ENCODE measurements at places on chromosomes 6 and 20. TPM values are rescaled to one million over a fixed set of nuclear protein-coding genes. Genes with fewer than 3 reads are reported as not detected.

DNA sequence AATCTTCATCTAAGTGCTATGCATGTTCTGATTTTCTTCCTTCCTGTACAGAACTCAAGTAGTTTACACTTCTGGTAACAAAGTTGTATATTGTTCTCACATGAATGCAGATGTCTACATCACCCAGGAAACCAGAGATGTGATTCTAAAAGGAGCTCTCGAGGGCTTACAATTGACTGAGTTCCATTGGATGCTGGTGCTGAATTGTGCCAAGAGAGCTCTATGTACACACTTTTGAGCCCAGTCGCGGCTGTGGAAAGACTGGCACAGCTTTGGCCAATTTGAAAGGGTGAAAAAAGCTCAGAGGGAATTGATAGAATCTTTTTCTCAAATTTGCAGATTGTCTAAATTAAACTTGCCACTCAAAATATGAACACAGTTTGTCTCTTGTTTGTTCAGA lies 340.7 kb downstream of the LMBRD1 start:
- H3K27me3 ChIP-seq: no peaks in the 10 kb centered on the region
- H3K27ac ChIP-seq: no peak overlapping the region
- H3K4me3 ChIP-seq: no peak overlapping the region
- no peaks in the 10 kb centered on the region for H3K4me1 ChIP-seq
- DNase-seq: no peak
- no peaks in the 10 kb centered on the region for H3K36me3 ChIP-seq

DNA sequence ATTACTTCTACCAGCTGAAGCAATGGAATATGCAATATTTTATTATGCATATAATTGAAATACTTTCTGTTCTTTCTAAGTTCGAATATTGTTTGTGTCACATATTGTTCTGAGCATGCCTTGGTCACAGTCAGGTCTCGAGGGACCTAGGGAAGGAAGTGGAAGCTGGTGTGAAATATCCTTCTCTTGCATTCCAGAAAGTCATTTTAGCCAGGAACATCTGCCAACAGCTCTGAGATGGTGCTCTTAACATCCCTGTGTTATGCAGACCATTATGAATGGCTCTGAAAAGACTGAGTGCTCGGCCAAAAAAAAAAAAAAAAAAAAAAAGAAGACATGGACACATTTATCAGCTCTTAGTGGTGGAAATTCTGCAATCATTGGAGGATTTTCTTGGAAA lies 132.7 kb upstream of the JAG1 start:
- no peaks in the 10 kb centered on the region for H3K4me1 ChIP-seq
- no peaks in the 10 kb centered on the region for H3K27me3 ChIP-seq
- no peak overlapping the region for H3K4me3 ChIP-seq
- H3K36me3 ChIP-seq: no peaks in the 10 kb centered on the region

The C6orf15 gene
- not detected for total RNA-seq

DNA sequence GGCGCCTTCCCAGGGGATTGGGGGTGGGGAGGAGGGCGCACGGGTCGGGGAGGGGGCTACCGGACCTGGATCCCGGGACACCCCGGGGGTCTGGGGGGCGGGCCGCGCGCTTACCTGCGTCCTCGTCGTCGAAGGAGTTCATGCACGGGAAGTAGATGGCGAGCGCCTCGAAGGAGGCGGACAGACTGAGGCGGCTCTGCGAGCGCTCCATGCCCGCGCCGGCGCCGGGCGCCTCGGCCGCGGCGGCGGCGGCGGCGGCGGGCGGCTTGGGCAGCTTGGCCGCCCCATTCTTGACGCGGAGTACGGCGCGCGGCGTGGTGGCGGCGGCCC lies 320 bp downstream of the RIMS4 start:
- peaks cover 60% of the 10 kb centered on the region for H3K27me3 ChIP-seq
- no peak for DNase-seq
- H3K4me3 ChIP-seq: no peak overlapping the region
- H3K4me1 ChIP-seq: no peaks in the 10 kb centered on the region
- no peak overlapping the region for H3K27ac ChIP-seq

DNA sequence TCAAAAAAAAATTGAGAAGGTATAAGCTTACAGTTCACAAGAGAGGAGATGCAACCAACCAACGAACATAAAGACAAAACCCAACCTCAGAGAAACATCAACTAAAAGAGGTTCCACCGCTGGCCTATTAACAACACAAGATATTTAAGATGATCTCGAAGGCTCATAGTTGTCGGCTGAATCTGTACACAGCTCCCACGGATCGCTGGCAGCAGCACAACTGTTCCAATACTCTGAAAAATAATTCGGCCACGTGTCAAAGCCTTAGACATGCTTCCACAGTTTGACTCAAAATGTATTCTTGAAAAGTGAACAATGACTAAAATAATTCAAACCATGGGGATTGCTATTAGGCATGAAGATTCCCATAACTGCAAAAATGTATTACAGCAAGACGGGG lies 13.7 kb downstream of the EXOC2 start:
- no peaks in the 10 kb centered on the region for H3K27me3 ChIP-seq
- H3K4me1 ChIP-seq: peaks cover 45% of the 10 kb centered on the region
- no peak overlapping the region for H3K4me3 ChIP-seq
- peaks cover 15% of the 10 kb centered on the region for H3K36me3 ChIP-seq
- no peak overlapping the region for H3K27ac ChIP-seq

DNA sequence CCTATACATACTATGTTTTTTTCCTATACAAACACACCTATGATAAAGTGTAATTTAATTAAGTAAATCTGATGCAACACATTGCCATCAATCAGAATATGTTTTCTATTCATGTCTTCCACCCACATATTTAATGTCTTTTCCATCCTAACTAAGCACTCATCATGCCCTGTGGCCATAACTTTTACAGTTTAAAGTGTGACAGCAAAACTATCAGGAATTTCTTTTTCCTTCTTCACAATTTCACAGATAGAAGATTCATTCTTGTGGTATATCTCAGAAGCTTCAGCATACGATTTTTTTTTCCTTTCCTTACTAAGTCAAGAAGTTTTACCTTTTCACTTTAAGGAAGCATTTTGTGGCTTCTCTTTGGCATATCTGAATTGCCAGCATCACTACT lies 7.0 kb upstream of the BEND6 start:
- H3K36me3 ChIP-seq: no peaks in the 10 kb centered on the region
- no peak overlapping the region for H3K27ac ChIP-seq

DNA sequence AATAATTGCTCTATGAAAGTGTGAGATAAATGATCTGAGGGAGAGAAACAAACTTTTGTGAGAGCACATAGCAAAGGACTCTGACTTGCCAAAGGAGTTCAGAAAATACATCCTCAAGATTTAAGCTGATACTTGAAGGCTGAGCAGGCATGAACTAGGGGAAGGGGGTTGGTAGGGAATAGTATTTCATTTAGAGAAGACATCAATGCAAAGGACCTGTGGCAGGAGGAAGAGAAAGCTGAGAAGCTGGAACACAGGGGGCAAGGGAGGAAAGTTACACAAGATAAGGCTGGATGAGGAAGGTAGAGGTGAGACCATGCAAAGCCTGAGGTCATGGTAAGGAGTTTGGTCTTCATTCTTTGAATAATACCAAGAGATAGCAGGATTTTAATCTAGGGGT lies 50.6 kb downstream of the NCOA6 start:
- peaks cover 27% of the 10 kb centered on the region for H3K36me3 ChIP-seq
- H3K27ac ChIP-seq: peak overlapping the region; percentile 14
- H3K27me3 ChIP-seq: no peaks in the 10 kb centered on the region
- DNase-seq: no peak
- H3K4me1 ChIP-seq: peaks cover 4% of the 10 kb centered on the region

The MYMX gene
- total RNA-seq: not detected

GRCh38 chr6:169968541-169969270 lies 217.3 kb downstream of the ERMARD start:
- DNase-seq: no peak
- no peak overlapping the region for H3K4me3 ChIP-seq
- peaks cover 3% of the 10 kb centered on the region for H3K27me3 ChIP-seq
- no peaks in the 10 kb centered on the region for H3K4me1 ChIP-seq
- H3K36me3 ChIP-seq: no peaks in the 10 kb centered on the region

The PPP1R3G gene
- total RNA-seq: 0.11 TPM

- DNase-seq: no peak
- H3K27me3 ChIP-seq: no peaks in the 10 kb centered on the region
- H3K4me3 ChIP-seq: no peak overlapping the region
- H3K27ac ChIP-seq: no peak overlapping the region
Measured at GRCh38 chr20:22499515-22500166, 84.7 kb downstream of the FOXA2 start.

GRCh38 chr20:41632896-41633295 lies 14.7 kb upstream of the CHD6 start:
- no peak overlapping the region for H3K4me3 ChIP-seq
- H3K4me1 ChIP-seq: no peaks in the 10 kb centered on the region
- peaks cover 4% of the 10 kb centered on the region for H3K27me3 ChIP-seq

GRCh38 chr20:43740642-43741041 lies 13.8 kb upstream of the GTSF1L start:
- DNase-seq: no peak
- no peak overlapping the region for H3K27ac ChIP-seq
- H3K27me3 ChIP-seq: peaks cover 4% of the 10 kb centered on the region

DNA sequence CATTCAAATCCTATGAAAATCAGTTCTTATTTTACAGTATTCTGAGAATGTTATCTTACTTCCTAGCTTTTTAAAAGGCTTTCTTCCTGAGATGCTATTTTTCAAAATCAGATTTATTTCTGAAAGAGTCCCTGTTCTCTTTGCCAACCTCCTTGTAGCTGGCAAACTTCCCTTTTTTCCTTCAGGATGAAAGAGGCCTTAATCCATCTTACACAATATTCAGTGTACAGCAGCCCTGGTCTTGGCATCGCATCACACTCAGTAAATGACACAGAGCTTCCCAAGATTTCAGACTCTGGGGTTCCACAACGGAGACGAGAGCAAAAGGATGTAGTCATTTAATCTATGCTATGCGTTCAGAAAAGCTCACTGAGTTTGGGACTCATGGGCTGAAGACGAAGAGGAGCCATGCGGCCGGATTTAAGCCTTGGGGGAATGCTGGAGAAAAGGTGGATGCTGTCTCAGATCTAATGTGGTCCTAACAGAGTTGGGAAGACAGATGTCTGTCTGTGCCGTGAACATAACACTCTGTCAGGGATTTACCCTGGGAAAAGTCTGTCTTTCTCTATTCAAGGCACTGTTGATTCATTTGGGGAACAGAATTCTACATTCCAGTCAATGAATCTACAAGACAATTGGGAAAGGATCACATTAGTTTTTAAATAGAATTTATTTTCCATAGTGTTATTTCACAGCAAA lies 616.4 kb upstream of the AGPAT4 start:
- no peak overlapping the region for H3K4me3 ChIP-seq
- no peaks in the 10 kb centered on the region for H3K4me1 ChIP-seq
- no peaks in the 10 kb centered on the region for H3K36me3 ChIP-seq
- no peak for DNase-seq

DNA sequence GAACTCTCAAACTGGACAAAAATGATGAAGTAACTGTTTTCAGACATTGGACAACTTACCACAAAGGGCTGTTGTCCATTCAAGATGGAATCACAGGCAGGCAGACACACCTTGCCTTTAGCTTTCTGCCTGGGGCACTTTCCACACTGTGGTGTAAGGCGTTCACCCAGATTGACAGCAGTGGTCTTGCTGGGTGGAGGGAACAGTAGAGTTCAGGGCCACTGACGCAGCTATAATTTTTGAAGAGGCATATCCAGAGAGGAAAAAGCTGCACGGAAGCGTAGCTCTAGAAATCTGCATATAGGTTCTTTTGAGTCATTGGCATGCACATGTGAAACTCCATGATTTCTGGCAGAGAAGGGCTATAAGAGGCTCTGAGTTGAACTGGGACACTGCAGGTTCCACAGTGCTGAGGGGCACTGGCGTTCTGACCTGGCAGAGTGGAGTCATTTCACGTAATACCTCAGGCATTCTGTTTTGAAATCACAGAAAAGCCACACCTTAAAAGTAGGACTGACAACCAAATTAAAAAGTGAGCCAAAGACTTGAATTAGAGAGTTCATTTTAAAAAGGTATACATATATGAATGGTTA lies 105.0 kb upstream of the EDN1 start:
- peaks cover 11% of the 10 kb centered on the region for H3K4me1 ChIP-seq
- H3K27ac ChIP-seq: no peak overlapping the region
- no peak for DNase-seq
- H3K27me3 ChIP-seq: peaks cover 2% of the 10 kb centered on the region
- no peak overlapping the region for H3K4me3 ChIP-seq

GRCh38 chr6:22668307-22668706 lies 98.9 kb downstream of the HDGFL1 start:
- no peaks in the 10 kb centered on the region for H3K4me1 ChIP-seq
- no peak for DNase-seq
- no peaks in the 10 kb centered on the region for H3K27me3 ChIP-seq
- H3K4me3 ChIP-seq: no peak overlapping the region
- H3K36me3 ChIP-seq: no peaks in the 10 kb centered on the region

DNA sequence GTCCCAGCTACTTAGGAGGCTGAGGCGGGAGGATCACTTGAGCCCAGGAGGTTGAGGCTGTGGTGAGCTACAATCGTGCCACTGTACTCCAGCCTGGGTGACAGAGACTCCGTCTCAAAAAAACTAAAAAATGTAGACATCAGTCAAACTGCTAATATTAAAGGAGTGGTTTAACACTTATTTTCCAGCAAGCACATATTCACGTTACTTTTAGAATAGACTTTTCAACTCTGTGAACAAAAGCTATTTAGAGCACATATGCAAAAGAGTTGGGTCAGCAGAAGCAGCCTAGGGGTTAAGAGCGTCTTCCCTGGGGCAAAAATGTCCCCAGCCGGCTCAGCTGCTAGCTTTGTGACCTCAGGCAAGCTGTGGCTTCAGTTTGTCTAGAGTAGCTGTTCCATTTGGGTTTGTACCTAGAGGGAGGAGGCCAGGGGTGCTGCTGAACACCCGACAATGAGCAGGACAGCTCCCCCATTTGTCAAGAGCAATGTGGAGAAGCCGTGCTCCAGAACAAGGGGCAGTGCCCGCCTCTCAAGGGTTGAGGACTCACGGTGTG lies 62.5 kb upstream of the PTGIS start:
- H3K4me1 ChIP-seq: peaks cover 13% of the 10 kb centered on the region
- H3K27ac ChIP-seq: no peak overlapping the region
- H3K36me3 ChIP-seq: peaks cover 9% of the 10 kb centered on the region

The CST1 gene
- total RNA-seq: not detected

GRCh38 chr20:13158369-13158768 lies 62.7 kb upstream of the ISM1 start:
- no peak for DNase-seq
- no peak overlapping the region for H3K27ac ChIP-seq
- no peaks in the 10 kb centered on the region for H3K27me3 ChIP-seq
- H3K4me1 ChIP-seq: no peaks in the 10 kb centered on the region
- no peak overlapping the region for H3K4me3 ChIP-seq
- no peaks in the 10 kb centered on the region for H3K36me3 ChIP-seq

GRCh38 chr6:105993341-105994117 lies 92.6 kb upstream of the PRDM1 start:
- H3K27me3 ChIP-seq: peaks cover 63% of the 10 kb centered on the region
- peak overlapping the region; percentile 82 for H3K4me3 ChIP-seq
- peaks cover 40% of the 10 kb centered on the region for H3K4me1 ChIP-seq
- H3K36me3 ChIP-seq: peaks cover 2% of the 10 kb centered on the region
- H3K27ac ChIP-seq: peak overlapping the region; percentile 53

The BPIFB4 gene
- total RNA-seq: not detected

The GSTA2 gene
- total RNA-seq: not detected

The C6orf58 gene
- not detected for total RNA-seq

The KIF25 gene
- total RNA-seq: not detected

- H3K4me1 ChIP-seq: no peaks in the 10 kb centered on the region
- DNase-seq: no peak
- no peak overlapping the region for H3K4me3 ChIP-seq
- peaks cover 2% of the 10 kb centered on the region for H3K27me3 ChIP-seq
Measured at GRCh38 chr6:133532908-133533307, 291.8 kb downstream of the EYA4 start.

- H3K27ac ChIP-seq: no peak overlapping the region
- DNase-seq: no peak
- peaks cover 19% of the 10 kb centered on the region for H3K27me3 ChIP-seq
- peaks cover 12% of the 10 kb centered on the region for H3K4me1 ChIP-seq
Measured at GRCh38 chr6:30156262-30156599, 4.8 kb downstream of the TRIM10 start.
